C1 segment of cervical spinal cord (tissue), 14 donors: ENCODE measurements at places on chromosomes 3 and 15.

DNA sequence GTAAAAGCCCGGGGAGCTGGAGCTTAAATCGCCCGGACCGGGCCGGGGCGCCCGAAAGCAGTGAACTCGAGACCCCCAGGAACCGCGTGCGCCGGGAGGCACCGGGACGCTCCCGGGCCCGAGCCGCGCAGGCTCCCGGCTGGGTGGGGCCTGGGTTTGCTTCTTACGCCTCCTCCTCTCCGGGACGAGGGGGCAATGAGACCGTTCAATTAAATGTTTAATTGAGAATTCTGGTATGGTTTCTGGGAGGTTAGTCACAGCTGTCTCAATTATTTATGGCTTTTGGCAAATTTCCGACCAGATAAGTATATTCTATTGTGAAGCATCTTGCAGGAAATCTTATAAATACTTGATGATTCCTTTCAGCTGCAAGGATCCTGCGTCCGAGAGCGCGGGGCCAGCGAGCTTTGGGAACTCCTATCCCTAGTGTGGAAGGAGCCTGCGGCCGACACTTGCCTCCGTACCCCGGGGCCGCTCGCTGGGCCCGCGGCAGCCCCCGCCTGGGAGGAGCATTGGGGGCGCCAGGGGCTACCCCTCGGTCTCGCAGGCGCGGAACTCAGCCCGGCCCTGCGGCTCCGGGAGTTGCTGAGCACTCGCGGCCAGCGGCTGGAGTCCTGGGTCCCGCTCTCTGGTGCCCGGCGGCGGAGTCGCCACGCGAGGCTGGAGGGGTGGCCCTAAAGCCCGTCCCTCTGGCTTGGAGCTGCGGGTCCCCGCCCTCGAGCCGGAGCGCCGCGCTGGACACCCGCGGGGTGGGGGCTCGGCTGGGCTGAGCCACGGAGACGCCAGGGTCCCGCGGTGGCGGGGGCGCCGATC, 10.3 kb downstream of the ISL2 start:
- no peak for DNase-seq

DNA sequence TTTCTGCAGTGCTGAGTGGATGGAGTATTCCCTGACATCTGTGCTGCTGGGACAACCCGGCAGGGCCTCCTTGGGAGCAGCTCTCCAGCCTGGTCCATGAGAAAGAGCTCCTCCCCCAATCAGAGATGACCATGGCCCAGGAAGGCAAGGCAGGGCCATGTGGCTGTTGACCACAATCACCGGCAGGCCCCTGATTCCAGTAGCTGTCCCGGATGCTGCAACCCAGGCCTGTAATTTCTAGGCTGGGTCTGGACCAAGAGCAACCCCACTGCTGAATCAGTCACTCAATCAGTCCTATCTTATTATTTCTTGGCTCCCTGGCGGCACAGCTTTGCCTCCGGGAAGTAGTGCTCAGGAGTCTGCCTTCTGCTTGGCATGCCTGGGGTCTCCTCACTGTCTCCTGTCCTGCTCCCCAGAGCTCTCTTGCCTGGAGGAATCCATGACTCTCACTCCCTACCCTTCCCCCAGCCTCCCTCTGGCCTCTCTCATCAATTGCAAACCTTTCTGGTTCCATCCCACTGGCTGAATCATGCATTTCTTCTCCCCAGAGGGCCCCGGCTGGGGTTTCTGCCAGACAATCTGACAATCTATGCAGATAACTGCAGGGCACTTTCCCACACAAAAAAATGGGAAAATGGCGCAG, 32.6 kb upstream of the ITGA11 start:
- DNase-seq = no peak

- no peak for DNase-seq
Measured at GRCh38 chr3:74883690-74884089, 269.2 kb upstream of the CNTN3 start.

- DNase-seq = no peak
Measured at GRCh38 chr3:66363148-66363547, 137.7 kb downstream of the LRIG1 start.

DNA sequence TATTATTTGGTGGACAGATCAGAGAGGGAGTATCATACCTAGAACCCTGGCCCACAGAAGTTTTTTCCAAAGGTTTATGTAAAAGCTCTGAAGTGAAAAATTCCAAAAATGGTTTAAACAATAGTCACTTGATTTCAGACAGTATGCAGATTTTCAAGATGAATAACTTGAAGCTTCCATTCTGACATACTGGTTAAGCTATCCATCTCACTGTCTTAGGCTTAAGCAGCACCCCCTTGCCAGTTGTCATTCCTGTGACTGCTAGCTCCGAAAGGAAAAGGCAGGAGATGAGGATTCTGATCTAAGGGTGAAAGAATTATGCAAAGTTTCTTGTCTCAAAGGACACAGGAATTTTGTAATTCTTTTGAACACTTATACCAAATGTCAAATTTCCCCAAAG, 337.5 kb upstream of the THBS1 start:
- DNase-seq = no peak

DNA sequence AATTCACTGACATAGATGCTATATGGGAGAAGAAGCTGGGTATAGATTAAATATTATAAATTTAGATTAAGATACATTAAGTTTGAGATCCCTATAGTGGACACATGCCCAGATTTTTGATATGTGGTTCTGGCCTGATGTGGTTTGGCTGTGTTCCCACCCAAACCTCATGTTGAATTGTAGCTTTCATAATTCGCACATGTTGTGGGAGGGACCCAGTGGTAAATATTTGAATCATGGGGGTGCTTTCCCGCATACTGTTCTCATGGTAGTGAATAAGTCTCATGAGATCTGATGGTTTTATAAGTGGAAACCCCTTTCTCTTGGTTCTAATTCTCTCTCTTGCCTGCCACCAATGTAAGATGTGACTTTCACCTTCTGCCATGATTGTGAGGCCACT, 189.4 kb upstream of the CD96 start:
- DNase-seq = no peak

DNA sequence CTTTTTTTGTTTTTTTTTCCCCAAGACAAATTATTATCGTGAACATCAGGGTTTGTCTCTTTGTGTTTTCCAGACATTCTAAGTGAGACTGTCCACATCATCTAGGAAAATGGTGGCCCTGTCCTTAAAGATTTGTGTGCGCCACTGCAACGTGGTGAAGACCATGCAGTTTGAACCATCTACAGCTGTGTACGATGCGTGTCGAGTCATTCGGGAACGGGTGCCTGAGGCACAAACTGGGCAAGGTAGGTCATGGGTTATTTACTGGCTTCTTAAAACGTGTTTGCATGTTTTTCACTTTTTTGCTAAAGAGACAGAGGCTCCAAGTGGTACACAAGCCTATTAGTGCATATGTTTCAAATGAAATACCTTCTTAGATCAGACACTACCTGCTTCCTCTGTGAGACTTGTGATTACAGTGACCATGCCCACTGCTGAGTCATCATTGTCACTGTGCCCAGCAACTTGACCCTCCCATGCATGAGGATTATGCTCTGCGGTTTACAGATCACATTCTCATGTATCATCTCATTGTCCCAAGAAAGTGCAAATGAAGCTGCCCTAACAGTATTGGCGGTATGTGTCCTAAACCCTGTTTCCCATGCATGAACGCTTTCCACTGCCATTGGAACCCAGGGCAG, 395.2 kb upstream of the TPM1 start:
- no peak for DNase-seq

- peak; percentile 76 for DNase-seq
Measured at GRCh38 chr3:46892285-46893145, 15.0 kb downstream of the PTH1R start.

- no peak for DNase-seq
Measured at GRCh38 chr3:70871909-70872656, 559.6 kb upstream of the MDFIC2 start.

DNA sequence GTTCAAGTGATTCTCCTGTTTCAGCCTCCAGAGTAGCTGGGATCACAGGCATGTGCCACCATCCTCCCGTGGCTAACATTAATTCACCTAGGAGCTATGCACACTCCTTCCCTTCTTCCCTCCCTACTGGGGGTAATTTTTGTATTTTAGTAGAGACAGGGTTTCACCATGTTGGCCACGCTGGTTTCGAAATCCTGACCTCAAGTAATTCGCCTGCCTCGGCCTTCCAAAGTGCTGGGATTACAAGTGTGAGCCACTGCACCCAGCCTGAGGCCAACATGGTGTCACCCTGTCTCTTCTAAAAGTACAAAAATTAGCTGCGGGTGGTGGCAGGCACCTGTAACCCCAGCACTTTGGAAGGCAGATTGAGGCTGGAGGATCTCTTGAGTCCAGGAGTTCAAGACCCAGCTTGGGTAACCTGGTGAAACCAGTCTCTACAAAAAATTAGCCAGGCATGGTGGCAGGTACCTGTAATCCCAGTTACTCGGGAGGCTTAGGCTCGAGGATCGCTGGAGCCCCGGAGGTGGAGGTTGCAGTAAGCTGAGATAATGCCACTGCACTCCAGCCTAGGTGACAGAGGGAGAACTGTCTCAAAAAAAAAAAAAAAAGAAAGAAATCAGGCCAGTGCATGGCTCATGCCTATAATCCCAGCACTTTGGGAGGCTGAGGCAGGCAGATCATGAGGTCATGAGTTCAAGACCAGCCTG, 6.1 kb downstream of the RNU5B-1 start:
- no peak for DNase-seq

DNA sequence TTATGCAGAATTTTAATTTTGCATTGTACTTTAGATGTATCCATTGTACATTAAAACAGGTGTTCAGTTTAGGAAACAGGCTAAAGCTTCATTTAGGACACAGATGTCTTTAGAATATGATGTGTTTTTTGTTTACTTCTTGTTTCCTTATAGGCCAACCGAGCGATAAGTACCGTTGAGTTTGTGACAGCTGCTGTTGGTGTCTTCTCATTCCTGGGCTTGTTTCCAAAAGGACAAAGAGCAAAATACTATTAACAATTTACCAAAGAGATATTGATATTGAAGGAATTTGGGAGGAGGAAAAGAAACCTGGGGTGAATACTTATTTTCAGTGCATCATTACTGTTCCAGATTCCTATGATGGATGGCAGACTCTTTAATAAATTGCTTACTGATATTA, 29.4 kb downstream of the PLAAT1 start:
- DNase-seq = no peak

GRCh38 chr3:48112813-48113212, 75.4 kb downstream of the CDC25A start:
- DNase-seq = no peak
